ENCODE measurements at places on chromosomes 12 and 14.
A peak's percentile ranks its signal among the peaks of the same experiment; 100 is the strongest.

GRCh38 chr14:75175677-75176141 is 703 bp downstream of the TMED10 start:
- no peak for DNase-seq

DNA sequence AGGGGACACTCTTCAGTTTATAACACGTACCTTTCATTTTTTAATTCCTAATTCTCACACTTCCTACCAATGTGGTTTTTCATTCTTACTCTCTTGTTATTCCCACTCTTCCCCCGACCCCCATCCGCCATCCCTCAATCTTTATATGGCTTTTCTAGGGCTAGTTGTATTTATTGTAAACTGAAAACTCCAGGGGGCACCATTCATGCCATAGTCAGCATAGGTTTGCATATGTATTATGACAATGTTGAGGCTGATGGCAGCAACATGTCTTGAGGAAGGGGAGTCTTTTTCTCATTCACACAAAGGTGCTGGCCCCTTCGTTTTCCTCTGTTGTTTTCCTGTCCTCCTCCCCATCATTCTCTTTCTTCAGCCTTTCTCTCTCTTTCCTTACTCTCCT is 27.7 kb upstream of the LTA4H start:
- DNase-seq, result no peak

DNA sequence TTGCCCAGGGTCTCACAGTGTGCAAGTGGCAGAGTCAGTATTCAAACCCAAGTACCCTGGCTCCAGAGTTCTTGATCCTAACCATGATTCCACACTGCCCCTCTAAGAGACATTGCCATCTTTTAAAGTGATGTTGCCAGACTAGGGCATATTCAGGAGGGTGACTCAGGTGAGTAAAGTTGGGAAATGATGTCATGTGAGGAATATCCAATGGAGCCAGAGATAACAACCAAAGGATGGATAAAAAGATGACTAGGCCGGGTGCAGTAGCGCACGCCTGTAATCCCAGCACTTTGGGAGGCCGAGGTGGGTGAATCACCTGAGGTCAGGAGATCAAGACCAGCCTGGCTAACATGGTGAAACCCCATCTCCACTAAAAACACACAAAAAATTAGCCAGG is 85.6 kb downstream of the SMOC1 start:
- DNase-seq, result no peak

GRCh38 chr12:55142669-55143565 is 16.7 kb downstream of the OR9K2 start:
- DNase-seq, result peak; percentile 31
